ENCODE measurements at places on chromosomes 11 and 22. TPM values are rescaled to one million over a fixed set of nuclear protein-coding genes. Genes with fewer than 3 reads are reported as not detected.

The VWCE gene
- total RNA-seq: 1.9 TPM

The PGA3 gene
- total RNA-seq: not detected

The KCNE3 gene
- 2.6 TPM for total RNA-seq

The XRRA1 gene
- total RNA-seq: 23.3 TPM

The APOL3 gene
- 27.1 TPM for total RNA-seq

The CD82 gene
- 36.7 TPM for total RNA-seq

The BRSK2 gene
- 0.46 TPM for total RNA-seq

The CRACR2B gene
- total RNA-seq: 0.78 TPM

The STK33 gene
- total RNA-seq: 2.4 TPM

All from smooth muscle cell of the pulmonary artery (primary cell).